ENCODE measurements at places on chromosomes 3 and 15.
A peak's percentile ranks its signal among the peaks of the same experiment; 100 is the strongest.

DNA sequence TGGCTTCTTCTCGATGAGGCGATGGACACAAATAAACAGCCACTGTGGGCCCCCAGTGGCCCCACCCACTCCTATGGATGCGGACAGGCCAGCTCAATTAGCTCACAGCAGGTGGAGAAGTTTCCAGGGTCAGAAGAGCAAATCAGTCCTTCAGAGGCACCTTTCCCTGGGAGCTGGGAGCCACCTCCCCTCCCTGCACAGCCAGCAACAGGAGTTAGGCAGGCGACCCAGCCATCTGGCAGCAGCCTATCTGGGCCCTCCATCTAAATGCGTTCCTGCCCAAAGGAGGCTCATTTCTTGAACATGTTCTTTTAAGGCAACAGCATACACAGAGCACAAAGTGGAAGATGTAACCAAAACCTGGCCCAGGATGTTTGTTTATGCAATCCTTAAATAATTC is 211.9 kb upstream of the ARRDC4 start:
- no peak for DNase-seq

GRCh38 chr15:43880406-43881194 is 53.8 kb downstream of the WDR76 start:
- DNase-seq, result peak; percentile 5

DNA sequence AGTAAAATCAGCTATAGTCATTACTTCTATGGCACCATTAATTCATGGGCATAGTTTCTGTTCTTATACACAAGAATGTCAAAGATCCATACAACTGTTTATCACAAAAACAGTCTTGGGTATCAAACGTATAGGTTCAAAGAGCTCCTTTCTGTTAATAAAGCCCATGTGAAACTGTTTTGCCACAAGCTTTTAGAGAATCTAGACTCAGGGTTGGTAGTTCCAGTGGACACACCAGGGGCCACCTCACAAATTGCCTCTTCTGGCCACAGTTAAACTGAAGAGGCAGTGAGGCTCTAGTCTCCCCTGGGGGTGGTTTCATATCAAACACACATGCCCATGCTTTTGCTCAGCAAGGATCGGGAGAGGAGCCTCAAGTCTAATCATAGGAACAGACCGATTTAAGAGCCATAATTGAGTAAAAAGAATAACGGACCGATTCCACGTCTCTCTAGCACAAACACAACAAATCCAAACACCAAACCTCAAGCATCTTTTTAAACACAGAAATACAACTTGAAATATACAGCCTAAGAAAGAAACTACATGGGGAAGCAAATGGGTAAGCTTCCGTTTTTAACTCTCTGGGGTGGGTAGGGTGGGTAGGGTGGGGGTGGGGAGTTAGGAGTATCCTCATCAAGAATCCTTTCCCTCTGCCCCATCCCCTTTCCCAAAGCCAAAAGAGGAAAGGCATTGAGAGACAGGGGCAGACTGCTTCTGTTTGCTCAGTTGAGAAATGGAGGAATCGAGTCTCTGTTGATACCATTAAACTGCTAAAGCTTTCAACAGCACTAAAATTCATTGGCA is 443.3 kb downstream of the MAGI1 start:
- no peak for DNase-seq

- DNase-seq, result peak; percentile 29
Measured at GRCh38 chr15:57406062-57406772, 29.9 kb downstream of the CGNL1 start.

DNA sequence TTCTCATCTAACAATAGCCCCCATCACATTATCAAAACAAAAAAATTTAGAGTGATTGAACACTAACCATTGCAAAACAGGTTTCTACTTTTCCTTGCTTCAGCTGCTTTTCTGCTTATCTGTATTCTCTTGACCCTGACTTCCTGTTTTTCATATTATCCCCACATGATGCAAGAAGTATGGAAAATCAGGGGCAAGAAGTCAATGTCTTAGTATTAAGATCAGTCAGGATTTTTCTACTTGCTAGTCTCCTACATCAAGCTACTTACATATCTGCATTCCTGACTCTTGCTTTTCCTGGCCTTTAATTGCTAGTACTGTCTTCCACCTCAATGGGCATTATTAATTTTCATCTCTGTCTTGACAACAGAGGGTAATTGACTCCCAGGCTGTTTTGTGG is 300.2 kb downstream of the OTOL1 start:
- DNase-seq, result no peak

GRCh38 chr3:37271611-37272010 is 97.2 kb upstream of the LRRFIP2 start:
- no peak for DNase-seq

GRCh38 chr3:149992416-149993058 is 21.8 kb upstream of the PFN2 start:
- no peak for DNase-seq

GRCh38 chr15:78192826-78193594 is 41.4 kb downstream of the ACSBG1 start:
- DNase-seq, result no peak
